ENCODE measurements at places on chromosomes 5 and 9. TPM values are rescaled to one million over a fixed set of nuclear protein-coding genes. Genes with fewer than 3 reads are reported as not detected.

PPP2CA gene
- 185 TPM for total RNA-seq

GRCh38 chr5:42689391-42689790 lies 67.2 kb upstream of the CCDC152 start:
- no peak for DNase-seq

EQTN gene
- not detected for total RNA-seq

- no peak for DNase-seq
Observed at GRCh38 chr5:135851186-135851914, 16.9 kb downstream of the SLC25A48 start.

MYORG gene
- total RNA-seq = 1.1 TPM

GRCh38 chr5:151699071-151699901 lies 12.6 kb upstream of the SPARC start:
- DNase-seq = no peak

DNA sequence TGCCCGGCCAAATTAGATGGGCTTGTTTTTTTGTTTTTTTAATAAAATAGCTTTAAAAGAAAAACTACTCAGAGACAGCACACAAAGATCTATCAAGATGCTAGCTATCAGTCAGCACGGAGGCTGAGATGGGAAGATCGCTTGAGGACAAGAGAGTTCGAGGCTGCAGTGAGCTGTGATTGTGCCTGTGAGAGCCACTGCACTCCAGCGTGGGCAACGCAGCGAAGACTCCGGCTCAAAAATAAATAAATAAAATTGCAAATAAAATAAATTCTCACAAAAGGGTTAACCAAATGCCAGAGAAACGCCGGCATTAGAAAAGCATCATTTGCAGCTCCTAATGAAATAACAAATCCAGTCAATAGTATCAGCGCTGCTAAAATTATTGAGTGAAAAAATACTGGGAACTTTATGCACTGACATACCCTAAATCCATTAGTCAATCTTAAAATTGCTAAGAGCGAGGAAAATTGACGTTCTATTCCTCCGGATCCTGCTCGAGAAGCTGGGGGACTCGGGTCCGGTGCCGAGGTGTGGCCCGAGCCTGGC lies 681 bp downstream of the CPLANE1 start:
- DNase-seq = no peak

FAT2 gene
- not detected for total RNA-seq

FOXD1 gene
- total RNA-seq = 1.5 TPM

- no peak for DNase-seq
Observed at GRCh38 chr5:14779975-14780374, 91.6 kb downstream of the ANKH start.

- DNase-seq = no peak
Observed at GRCh38 chr5:1505506-1506241, 18.1 kb downstream of the LPCAT1 start.
